Activated gamma-delta T cell (primary cell): ENCODE measurements at places on chromosomes 16 and 17.

DNA sequence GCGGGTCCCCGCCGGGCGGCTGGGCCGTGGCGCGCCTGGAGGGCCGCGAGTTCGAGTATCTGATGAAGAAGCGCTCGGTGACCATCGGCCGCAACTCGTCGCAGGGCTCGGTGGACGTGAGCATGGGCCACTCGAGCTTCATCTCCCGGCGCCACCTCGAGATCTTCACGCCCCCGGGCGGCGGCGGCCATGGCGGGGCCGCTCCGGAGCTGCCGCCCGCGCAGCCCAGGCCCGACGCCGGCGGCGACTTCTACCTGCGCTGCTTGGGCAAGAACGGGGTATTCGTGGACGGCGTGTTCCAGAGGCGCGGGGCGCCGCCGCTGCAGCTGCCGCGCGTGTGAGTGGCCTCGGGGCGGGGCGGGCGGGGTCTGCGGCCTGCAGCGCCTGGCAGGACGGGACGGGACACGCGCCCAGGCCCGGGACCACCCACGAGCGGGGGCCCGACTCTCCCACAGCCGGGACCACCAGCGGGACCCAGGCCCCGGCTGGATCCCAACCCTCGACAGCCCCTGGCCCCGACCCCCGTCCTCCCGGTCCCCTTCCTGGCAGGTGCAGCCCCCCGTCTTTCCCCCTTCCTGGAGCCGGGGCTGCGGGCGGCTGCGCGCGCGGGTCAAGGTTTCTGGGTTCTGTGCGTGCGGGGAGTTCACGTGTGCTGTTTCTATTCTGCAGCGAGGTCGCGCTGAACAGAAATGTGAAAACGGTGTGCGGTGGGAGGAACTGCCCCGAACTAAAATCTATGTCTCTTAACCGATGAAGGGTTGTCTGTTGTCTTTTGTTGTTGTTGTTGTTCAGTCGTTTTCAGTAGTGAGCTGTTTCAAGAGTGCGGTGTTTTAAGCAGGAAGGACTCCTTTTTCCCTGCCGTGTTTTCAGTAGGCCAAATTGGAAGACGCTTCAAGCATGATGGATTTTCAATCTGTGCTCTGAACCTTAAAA lies 705 bp downstream of the FOXK2 start:
- DNase-seq, result no peak

GRCh38 chr17:28385037-28385400 lies 13.5 kb downstream of the SARM1 start:
- DNase-seq, result no peak

- DNase-seq, result no peak
Observed at GRCh38 chr17:82416771-82417170, 1.4 kb upstream of the HEXD start.

DNA sequence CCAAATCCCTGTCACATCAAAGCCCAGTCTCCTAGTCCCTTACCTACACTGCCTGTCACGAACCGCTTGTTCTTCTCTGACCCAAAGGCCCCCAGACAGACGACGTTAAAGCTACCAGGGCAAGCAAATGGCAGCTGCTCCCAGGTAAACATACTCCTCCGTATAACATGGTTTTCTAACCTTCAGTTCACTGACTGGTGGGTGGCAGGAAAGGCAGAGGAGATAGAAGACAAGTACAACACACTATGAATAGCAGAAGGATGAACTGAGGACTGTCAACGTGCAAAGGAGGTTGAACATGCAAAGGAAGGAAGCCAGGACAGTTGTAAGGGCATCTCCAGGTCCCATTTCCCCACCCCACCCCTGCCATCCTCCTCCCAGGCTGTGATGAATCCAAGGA lies 449.8 kb downstream of the SHISA9 start:
- no peak for DNase-seq

- no peak for DNase-seq
Observed at GRCh38 chr17:74303305-74303704, 22.7 kb upstream of the KIF19 start.

DNA sequence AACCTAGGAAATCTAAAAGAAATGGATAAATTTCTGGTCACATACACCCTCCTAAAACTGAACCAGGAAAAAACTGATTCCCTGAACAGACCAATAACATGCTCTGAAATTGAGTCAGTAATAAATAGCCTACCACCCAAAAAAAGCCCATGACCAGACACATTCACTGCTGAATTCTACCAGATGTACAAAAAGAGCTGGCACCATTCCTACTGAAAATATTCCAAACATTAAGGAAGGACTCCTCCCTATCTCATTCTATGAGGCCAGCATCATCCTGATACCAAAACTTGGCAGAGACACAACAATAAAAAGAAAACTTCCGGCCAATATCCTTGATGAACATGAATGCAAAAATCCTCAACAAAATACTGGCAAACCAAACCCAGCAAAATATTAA lies 52.9 kb downstream of the TTC19 start:
- DNase-seq, result no peak

DNA sequence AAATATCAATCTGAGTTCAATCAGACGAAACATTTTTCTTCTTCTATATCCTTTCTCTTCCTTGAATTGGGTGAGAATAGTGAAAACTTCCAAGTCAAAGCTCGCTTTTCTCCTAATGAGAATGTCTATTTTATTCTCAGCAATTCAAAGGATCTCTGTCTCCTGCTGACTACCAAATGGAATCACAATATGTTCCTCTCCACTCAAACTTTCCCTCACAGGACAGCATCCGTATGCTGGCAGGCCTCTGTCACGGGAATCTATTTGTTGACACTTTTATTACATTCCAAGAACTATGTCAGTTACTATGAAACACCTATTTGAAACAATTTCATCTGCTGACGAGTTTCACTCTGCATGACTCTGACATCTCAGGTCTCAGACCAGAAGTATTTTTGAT lies 1196.6 kb downstream of the CDH11 start:
- DNase-seq, result no peak

- no peak for DNase-seq
Observed at GRCh38 chr17:43570518-43570928, 24.4 kb upstream of the ETV4 start.

DNA sequence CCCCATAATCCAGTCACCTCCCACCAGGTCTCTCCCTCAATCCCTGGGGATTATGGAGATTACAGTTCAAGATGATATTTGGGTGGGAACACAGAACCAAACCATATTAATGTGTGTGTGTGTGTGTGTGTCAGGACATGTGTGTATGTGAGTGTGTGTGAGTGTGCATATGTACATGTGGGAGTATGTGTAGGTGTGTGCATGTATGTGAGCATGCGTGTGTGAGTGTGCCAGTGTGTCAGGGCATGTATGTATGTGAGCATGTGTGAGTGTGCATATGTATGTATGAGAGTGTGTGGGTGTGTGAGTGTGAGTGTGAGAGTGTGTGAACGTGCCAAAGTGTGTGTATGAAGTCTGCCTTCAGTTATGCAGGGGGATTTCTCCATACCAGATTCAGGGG lies 37.8 kb downstream of the RGS9 start:
- DNase-seq, result no peak

DNA sequence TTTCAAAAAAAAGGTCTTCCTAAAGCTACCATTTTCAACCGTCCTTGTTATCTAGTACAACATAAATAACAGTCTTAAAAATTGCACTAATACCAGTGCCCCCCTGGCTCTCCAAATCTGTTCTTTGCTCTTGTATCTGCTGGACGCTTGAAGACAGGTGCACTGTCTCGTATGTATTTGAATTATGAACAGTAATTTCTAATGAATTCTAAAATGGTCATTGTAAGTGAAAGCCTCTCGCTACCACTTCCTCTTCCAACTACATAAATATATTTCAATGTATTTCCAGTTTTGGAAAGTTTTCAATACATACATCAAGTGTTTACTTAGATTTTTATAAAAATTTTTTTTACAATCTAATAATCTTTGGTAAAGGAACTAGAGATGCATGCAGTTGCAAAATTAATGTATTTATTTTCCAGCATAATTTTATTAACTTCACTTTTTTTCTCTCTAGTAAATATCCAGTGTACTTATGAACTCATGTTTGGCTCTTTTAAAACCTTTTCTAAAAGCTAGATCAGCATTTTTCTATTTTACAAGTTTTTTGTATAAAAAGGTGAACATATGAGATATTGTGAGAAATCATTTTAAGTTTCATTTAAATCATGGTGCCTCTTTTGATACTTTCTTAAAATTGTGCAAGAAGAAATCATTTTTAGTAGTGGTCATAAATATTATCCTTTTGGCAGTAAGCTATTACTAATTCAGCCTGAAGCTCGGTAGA lies 31.0 kb downstream of the ERCC4 start:
- DNase-seq, result no peak

DNA sequence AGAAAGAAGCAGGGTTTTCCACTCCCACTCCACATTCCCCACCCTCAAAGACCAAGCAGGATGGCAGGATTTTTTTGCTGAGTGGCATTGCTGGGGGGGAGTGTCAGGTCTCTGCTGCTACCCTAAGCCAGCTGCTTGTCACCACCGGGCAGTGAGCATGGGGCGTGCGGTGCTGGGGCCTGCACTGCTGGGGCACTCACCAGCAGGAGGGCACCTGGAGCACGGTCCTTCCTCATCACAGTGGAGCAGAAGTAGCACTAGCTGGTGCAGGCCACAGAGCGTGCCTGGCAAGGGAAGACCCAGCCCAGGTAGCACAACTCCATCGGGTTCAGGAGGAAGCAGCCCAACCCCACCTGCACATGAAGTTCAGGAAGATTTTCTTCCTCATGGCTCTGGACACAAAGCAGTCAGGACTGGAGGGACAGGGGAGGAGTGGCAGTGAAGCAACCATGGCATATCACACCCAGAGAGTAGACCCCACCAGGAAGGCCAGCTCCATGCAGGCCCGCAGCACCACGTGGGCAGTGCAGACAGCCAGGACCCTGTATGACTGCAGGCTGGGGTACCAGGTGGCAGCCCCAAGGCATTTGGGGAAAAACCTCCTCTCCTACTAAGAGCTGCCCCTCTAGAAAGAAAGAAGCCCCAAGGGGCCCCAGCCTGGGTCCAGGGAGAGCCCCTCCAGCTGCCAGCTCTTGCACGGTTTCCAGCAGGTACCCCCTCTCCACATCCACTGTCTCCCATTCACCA lies 16.7 kb upstream of the MYO18A start:
- no peak for DNase-seq

- DNase-seq, result no peak
Observed at GRCh38 chr17:71237903-71238538, 882.8 kb upstream of the SOX9 start.

DNA sequence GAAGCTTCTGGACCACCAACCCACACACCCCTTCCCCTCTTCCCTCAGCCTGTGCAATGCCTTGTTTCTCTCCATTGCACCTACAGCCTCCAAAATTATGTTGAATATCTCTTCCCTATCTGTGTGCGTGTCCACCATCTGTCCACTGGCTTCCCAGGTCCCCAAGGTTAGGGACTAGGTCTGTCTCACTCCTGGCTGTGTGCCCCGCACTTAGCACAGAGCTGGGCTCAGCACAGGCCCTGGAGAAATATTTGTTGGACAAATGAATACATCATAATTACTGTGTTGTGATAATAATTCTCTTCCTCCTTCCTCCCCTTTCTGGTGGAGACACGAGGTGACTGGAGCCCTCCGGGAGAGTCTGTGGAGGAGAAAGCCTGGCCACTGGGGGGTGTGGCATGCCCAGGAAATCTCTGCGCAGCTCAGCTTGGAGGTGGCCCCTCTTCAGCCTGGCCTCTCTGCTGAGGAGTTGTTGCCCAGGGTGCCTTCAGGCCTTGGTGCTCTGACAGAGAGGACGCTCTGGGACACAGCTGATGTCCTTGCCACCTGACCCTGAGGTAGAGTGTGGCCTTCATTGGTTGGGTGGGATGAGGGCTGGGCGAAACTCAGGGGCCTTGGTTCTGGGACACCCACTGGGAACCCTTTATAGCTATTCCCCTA lies 3.3 kb upstream of the BRD7 start:
- no peak for DNase-seq

- DNase-seq, result no peak
Observed at GRCh38 chr17:67443931-67444595, 67.0 kb downstream of the PITPNC1 start.

- DNase-seq, result no peak
Observed at GRCh38 chr17:57296231-57296630, 39.9 kb downstream of the MSI2 start.

GRCh38 chr17:71024172-71024571 lies 854.8 kb downstream of the KCNJ2 start:
- no peak for DNase-seq

DNA sequence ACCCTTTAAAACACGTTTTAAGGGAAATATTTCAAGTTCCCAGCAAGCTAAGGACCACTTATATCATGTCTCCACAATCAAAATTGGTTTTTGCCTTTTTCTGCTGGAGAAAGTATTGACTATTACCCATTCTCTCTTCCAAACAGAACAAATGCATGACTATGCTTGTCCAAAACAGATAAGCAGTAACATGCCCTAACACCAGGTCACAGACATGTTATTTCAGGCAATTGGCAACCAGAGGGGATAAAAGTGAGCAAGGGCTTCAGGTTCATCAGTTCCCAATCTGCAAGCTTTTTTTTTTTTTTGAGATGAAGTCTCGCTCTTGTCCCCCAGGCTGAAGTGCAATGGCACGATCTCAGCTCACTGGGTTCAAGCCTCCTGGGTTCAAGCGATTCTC lies 15.0 kb downstream of the SKA2 start:
- no peak for DNase-seq

DNA sequence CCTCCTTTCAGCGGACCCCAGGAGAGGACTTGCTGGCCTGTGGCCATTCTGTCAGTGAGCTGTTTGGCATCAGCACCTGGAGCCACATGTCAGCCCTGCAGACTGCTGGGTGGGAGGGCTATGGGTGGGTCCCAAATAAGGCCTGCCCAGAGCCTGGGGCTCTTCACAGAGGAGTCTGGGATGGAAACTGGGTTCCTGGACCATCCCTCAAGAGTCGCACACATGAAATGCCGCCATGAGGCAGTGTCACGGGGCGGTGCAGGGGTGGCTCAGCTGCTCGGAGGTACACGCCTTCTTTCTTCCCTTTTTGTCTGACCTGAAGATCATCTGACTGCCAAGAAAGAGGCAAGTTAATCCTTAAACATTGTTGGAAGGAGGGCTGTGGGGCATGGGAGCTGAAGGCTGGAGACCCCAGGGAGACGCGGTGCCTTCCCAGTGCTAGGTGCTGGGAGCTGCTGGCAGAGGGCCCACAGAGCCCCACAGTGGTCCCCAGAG lies 14.8 kb downstream of the MPRIP start:
- DNase-seq, result no peak

- DNase-seq, result no peak
Observed at GRCh38 chr16:71214746-71215381, 15.7 kb downstream of the HYDIN start.

DNA sequence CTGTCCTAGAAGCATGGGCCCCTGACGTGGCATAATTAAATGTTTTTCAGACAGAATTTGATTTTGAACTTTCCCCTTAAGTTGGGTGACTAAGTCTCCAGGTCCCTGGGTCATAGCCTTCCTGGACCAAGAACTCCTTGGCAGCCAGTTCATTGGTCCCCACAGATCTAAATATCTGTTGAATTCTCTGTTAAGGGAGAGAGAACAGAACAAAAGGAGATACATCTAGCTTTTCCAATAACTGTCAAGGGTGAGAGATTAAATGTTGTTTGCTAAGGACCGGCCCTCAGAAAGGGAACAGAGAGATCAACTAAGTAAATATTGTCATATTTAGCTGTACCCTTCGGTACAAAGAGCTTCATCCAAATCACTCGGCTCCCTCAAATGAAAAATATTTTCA lies 78.2 kb upstream of the NOL11 start:
- no peak for DNase-seq
